DMS 273 treated with DMSO at 0.1 percent for 48 hours (cell line): ENCODE measurements at places on chromosomes 3 and 15.

DNA sequence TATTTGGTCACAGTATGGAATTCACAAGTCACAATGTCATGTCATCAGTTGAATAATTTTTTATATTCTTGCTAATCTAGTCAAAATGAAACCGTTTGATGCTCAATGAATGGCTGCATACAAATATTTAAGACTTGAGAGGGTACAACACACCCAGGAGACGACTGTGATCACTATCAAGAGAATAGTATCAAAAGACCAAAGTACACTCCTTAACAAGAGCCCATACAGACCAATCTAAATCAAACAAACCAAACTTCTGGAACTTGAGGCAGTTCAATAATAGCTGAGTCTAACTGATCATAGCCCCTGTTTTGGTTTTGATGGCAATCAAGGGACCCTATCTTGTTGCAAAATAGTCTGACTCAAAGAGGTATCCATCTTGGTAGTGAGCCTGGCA is 265.1 kb downstream of the THSD4 start:
- DNase-seq: no peak

DNA sequence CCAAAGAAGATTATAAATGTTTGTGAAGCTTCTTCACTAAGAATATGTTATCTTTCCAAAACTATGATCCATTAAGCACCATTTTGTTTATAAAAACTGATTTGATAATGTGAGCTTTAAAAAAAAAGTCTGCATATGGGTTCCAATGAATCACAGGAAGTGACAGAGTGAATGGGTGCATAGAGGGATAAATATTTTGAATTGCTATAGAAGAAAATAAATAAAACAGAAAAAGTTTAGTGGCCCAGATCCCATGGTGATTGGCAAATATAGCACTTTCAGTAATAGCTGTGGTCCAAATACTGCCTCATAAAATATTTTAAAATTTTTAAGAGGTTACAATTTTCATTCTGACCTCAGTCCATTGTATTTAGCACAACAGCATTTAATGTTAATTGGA is 19.2 kb downstream of the CPA3 start:
- DNase-seq: no peak

GRCh38 chr3:155154255-155154654 is 74.1 kb downstream of the MME start:
- no peak for DNase-seq

- DNase-seq: peak; percentile 86
Measured at GRCh38 chr15:64162869-64163658, at the start of gene PPIB. Gene PPIB (minus strand): TSS chr15:64163022. CDS start chr15:64162986, 36 bp downstream.

GRCh38 chr15:101022876-101023275 is 103.7 kb downstream of the LRRK1 start:
- DNase-seq: no peak

- DNase-seq: no peak
Measured at GRCh38 chr3:64961301-64961700, 273.5 kb upstream of the ADAMTS9 start.
